ENCODE measurements at places on chromosomes 16 and 17. TPM values are rescaled to one million over a fixed set of nuclear protein-coding genes. Genes with fewer than 3 reads are reported as not detected.

GRCh38 chr17:29059281-29059680 lies 16.3 kb downstream of the PIPOX start:
- no peak for DNase-seq

- DNase-seq: no peak
These were observed 118.3 kb upstream of the ADAMTS18 start for GRCh38 chr16:77553130-77553529.

- DNase-seq: no peak
These were observed 303.4 kb downstream of the WWOX start for GRCh38 chr16:78402833-78403232.

The HLF gene
- 6.2 TPM for polyA plus RNA-seq
